Osteocyte (in vitro differentiated cells): ENCODE measurements at places on chromosomes 4 and X. TPM values are rescaled to one million over a fixed set of nuclear protein-coding genes. Genes with fewer than 3 reads are reported as not detected.

The S100G gene
- total RNA-seq, result not detected in 2 replicates

- H3K4me1 ChIP-seq, result no peaks in the 10 kb centered on the region
- peaks cover 4% of the 10 kb centered on the region for H3K27me3 ChIP-seq
- no peaks in the 10 kb centered on the region for H3K36me3 ChIP-seq
- DNase-seq, result no peak
These were observed 61.5 kb upstream of the ADRA2C start for GRCh38 chr4:3704669-3705068.

GRCh38 chrX:69388526-69388925 is 115.6 kb upstream of the NALF2 start:
- H3K4me3 ChIP-seq, result no peak overlapping the region
- no peak for DNase-seq
- H3K27me3 ChIP-seq, result no peaks in the 10 kb centered on the region
- no peaks in the 10 kb centered on the region for H3K4me1 ChIP-seq

DNA sequence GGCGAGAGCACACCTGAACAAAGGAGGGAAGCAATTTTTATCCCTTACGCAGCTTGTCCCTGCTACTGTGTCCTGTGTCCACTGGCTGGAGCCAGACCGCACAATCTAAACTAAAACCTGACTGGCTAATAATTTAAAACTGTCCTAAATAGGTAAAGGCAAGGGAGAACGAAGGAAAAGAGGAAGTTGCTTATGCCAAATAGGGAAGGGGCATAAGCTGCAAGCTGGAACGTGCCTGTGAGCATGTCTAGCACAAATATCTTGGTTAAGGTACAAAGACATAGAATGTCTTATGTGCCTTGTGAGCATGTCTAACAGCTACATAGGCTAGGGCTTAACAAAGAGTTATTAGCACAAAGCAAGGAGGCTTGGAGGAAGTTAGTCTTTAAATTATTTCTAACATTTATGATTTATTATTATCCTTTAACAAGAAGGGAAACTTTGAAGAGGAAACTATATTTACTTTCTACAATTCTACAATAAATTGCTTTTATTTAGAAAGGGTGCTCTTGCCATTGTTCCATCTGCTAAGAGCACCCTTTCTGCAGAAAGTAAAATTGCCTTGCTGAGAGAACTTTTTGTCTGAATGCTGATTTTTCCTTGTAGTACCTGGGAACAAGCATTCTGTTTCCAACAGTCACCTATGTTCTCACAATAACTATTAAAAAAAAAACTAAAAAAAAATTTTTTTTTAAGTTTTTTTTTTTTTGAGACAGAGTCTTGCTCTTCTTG is 80.6 kb upstream of the CBR4 start:
- peaks cover 8% of the 10 kb centered on the region for H3K4me1 ChIP-seq
- no peak overlapping the region for H3K27ac ChIP-seq
- H3K36me3 ChIP-seq, result peaks cover 28% of the 10 kb centered on the region
- H3K4me3 ChIP-seq, result no peak overlapping the region
- no peaks in the 10 kb centered on the region for H3K27me3 ChIP-seq

- peaks cover 35% of the 10 kb centered on the region for H3K4me1 ChIP-seq
- H3K27me3 ChIP-seq, result no peaks in the 10 kb centered on the region
- H3K36me3 ChIP-seq, result peaks cover 14% of the 10 kb centered on the region
- peak overlapping the region; percentile 93 for H3K27ac ChIP-seq
- DNase-seq, result no peak
- peak overlapping the region; percentile 85 for H3K4me3 ChIP-seq
These were observed 815 bp downstream of the HCCS start for GRCh38 chrX:11111947-11112346.

GRCh38 chr4:129603241-129603931 is 507.4 kb downstream of the C4orf33 start:
- no peak overlapping the region for H3K4me3 ChIP-seq
- no peak for DNase-seq
- H3K36me3 ChIP-seq, result no peaks in the 10 kb centered on the region
- no peaks in the 10 kb centered on the region for H3K4me1 ChIP-seq

GRCh38 chr4:99847362-99847976 is 30.8 kb downstream of the DAPP1 start:
- no peaks in the 10 kb centered on the region for H3K36me3 ChIP-seq
- no peak overlapping the region for H3K27ac ChIP-seq
- no peaks in the 10 kb centered on the region for H3K4me1 ChIP-seq
- no peak for DNase-seq
- no peaks in the 10 kb centered on the region for H3K27me3 ChIP-seq
